ENCODE measurements at places on chromosomes 6 and 20. TPM values are rescaled to one million over a fixed set of nuclear protein-coding genes. Genes with fewer than 3 reads are reported as not detected.

GRCh38 chr20:57503035-57503658 is 21.8 kb downstream of the CTCFL start:
- DNase-seq = no peak

- no peak for DNase-seq
These were observed 787 bp upstream of the PRR18 start for GRCh38 chr6:166308769-166309589.

DNA sequence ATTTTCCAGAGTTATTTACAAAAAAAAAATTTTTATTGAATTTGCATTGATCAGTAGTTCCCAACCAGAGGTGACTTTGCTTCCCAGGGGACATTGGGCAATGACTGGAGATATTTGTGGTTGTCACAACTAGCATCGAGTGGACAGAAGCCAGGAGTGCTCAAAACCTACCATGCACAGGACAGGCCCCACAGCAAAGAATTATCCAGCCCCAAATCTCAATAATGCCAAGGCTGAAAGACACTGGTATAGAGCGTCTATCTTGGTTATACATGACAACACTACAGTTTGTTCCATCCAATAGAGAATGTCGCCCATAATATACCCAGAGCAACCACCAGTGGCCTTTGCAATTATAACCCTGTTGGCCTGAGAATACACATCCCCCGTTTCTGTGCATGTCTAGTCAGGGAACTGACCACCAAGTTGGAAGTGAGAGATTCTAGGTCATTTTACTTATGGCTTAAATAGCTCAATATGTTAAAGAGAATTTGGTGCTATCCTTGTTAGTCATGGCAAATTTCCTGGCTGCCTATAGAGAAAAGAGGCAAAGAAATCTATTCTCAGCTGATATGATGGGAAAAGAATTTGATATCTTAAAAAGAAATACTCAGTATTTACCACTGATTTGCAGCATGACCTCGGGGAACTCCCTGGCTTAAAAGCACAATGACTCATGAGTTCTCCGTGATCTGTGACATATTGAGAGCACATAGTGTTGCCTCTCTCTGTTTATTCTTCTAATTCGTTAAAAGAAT is 76.0 kb upstream of the ADTRP start:
- no peak for DNase-seq

- no peak for DNase-seq
These were observed 64.7 kb downstream of the BTBD3 start for GRCh38 chr20:11982289-11982954.

- no peak for DNase-seq
These were observed 11.0 kb upstream of the TIAM2 start for GRCh38 chr6:154984146-154984545.

DNA sequence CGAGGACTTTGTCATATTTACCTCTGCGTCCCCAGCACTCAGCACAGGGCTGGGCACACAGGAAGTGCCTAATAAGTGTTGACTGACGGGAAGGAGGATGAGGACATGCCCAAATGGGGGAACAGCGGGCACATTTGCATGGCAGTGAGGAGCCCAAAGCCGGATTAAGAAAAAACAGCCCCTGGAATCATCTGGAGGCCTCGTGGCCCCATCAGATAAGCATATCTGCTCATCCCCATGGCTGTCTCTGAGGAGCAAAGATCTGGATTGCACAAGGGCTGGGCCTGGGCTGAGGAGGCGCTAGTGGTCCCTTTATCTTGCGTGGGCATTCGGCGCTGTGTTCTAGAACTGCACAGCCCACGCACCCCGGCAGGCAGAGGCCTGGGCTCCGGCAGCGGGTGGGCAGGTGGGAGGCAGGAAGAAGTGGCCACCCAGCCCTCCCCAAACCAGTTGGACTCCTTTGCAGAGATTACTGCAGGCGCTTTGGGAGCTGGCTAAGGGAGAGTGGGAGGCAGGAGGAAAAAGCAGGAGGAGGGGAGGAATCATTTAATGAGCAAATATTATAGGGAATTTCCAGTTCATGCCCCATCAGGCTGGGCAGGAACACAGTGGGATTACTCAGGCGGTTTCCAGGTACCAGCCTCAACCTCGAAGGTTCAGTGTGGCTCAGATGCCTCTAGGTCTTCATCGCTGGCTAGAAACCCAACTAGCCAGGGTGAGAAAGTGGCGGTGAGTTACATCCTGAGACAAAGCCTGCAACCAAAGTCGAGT is 108.1 kb downstream of the CEBPB start:
- no peak for DNase-seq

GRCh38 chr6:19551611-19552010 is 285.6 kb upstream of the ID4 start:
- no peak for DNase-seq

DNA sequence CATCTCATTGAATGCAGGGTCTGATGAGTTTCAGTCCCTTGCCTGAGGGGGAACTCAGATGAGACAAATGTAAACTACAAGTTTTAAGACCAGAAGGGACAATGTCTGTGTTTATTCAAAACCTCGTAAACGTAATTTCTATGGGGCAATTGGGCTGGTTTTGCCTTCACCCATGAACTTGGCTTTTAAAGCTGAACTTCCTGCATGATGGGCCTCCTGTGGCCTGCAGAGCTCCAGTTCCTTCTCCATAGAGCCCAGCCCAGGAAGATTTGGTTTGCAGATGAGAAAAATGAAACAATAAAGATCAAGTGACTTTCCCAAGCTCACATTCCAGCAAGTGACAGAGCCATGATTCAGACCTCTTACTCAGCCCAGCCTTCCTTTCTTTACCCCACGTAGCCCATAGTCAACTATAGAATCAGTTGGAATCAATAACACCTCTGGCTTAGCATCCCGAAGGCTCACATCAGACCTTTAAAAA is 612.3 kb downstream of the UTRN start:
- no peak for DNase-seq

GRCh38 chr6:98280492-98280891 is 553.9 kb upstream of the POU3F2 start:
- no peak for DNase-seq

- DNase-seq = no peak
These were observed 21.2 kb upstream of the RNGTT start for GRCh38 chr6:88984606-88985005.

- DNase-seq = no peak
These were observed 160.6 kb downstream of the GRM4 start for GRCh38 chr6:33985313-33985751.

The CLIC5 gene
- total RNA-seq = 6.6 TPM

The TM9SF4 gene
- 56.7 TPM for total RNA-seq

The LCA5 gene
- 0.58 TPM for total RNA-seq

The SOX18 gene
- 0.46 TPM for total RNA-seq

The NKX2-2 gene
- not detected for total RNA-seq

The SLC17A2 gene
- total RNA-seq = not detected

The AVP gene
- total RNA-seq = not detected

Data from activated T-cell treated with anti-CD3 and anti-CD28 coated beads, Interleukin-2, amount 50 U/mL, for 72 hours (primary cell).